ENCODE measurements at places on chromosomes 3 and 15.
A peak's percentile ranks its signal among the peaks of the same experiment; 100 is the strongest.

DNA sequence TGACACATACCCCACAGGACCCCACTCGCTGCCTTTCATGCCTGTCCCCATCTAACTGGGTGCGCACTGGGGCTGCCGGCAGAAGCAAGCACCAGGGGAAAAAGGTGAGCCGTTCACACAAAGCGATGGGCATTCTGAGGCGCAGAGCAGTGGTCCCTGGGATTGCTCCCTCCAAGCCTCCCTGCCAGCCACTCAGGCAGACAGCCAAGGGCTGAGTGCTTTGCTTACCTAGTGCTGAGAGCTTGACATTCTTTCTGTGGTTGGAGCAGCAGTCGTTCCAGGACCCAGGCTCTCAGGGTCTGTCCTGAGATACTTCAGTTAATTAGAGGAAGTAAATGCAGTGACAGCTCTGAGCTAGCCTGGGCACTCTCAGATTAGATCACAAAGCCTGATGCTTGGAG lies 5.7 kb downstream of the ESYT3 start:
- no peak for DNase-seq

- DNase-seq, result no peak
These were observed 59.1 kb upstream of the COL8A1 start for GRCh38 chr3:99579246-99579645.

- DNase-seq, result peak; percentile 69
These were observed 7.8 kb upstream of the RAD18 start for GRCh38 chr3:8970971-8971589.

GRCh38 chr15:48865370-48866079 lies 12.4 kb upstream of the EID1 start:
- no peak for DNase-seq

DNA sequence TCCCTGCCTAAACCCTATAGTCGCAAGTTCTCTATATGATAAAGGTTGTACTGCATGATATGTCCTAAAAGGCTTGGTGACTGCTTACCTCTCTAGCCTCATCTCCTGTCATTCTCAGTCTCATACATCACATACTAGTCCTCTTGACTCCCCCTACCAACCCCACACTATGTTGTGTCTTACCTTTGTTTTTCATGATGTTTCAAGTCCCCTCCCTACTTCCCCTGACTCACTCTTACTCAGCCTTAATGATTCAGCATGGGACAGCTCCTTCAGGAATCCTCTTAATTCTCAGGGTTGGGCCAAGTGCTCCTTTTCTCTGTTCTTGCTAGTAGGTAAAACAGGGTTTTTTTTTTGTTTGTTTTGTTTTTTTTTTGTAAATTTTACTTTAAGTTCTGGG lies 49.6 kb downstream of the SLMAP start:
- peak; percentile 4 for DNase-seq

- peak; percentile 79 for DNase-seq
These were observed 48.0 kb upstream of the SCAANT1 start for GRCh38 chr3:63960048-63960711.

DNA sequence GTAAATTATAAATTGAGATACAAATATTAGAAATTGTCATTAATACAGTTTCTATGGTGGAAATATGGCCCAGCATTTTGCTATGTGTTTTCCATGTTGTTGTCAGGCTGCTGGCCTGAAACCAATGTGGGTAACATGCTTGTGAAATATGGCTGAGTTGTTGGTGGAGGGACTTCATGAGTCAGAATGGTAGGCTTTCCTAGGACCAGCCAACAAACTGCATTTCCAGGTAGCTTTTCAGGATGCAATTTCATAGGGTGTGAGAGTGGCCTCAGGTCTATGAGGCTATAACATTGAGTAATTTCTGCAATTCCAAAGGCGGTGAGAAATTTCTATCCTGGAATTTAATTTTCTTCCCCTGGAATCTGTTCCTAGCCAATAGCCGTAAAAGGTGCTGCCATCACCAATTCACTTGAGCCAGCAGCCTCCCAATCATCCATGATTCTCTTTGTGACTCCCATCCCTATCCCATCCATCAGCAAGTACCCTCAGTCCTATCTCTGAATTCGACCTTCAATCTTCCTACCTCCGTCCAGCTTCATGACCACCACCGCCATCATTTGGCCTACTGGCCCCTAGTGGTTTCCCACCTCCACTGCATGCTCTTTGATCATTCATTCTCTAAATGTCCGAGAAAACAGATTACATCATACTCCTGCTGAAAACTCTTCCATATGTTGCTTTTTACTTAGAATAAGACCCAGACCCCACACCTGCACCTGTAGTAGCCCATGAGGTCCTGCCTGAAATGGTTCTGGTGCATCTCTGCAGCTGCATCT lies 276.6 kb upstream of the CFAP20DC start:
- DNase-seq, result peak; percentile 61

- no peak for DNase-seq
These were observed 276.0 kb downstream of the MFSD1 start for GRCh38 chr3:159077860-159078259.
